Activated T-helper 1 cell treated with anti-CD3 and anti-CD28 coated beads, Interleukin-12 subunit alpha, Interleukin-12 subunit beta, Interleukin-2, Interleukin-4 antibody, amounts not matched to agents 30 ng/mL and 10 ng/mL and 1 ng/mL, durations not matched to agents 14 hours and 24 hours and 36 hours (primary cell): ENCODE measurements at places on chromosomes 4 and X.

DNA sequence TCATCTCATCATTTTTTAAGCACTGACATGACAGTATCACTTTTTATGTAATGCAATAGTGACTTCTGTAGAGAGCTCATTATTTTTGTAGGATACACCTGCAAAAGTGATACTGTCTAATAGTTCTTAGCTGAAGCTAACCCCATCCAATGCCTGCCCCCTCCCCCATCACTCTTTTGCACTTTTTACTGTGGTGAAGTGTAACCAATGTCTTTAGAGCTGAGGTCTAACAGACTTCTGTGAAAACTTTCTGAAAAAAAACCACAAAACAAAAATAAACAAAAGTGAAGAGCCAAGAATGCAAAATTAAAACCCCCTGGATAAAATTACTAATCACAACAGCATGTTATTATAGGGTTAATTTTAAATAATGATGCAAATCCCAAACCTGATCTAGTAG lies 301.1 kb downstream of the ANK2 start:
- no peak overlapping the region for H3K27ac ChIP-seq
- peaks cover 40% of the 10 kb centered on the region for H3K4me1 ChIP-seq
- no peak overlapping the region for H3K4me3 ChIP-seq

DNA sequence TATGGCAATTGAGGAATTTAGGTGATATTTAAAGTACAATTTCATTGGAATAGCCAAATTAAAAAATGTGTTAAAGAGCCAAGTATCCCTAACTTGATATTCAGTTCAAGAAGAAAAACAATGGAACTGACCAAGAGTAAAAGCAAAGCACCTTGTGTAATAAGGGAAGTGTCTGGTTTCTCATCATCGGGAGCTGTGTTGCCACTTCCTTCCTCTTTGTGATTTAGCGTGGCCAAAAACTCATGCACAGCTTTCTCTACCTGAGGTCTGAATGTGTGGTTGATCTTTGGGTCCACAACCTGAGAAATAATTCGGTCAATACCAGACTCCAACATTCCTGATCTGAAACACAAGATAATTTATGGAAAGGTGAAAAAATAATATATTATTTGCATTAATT lies 12.4 kb downstream of the BOD1L1 start:
- no peak overlapping the region for H3K27ac ChIP-seq
- DNase-seq = no peak
- peaks cover 35% of the 10 kb centered on the region for H3K4me1 ChIP-seq
- H3K4me3 ChIP-seq = no peak overlapping the region

GRCh38 chr4:18691431-18692200 lies 670.1 kb upstream of the LCORL start:
- peaks cover 3% of the 10 kb centered on the region for H3K27me3 ChIP-seq
- H3K4me1 ChIP-seq = no peaks in the 10 kb centered on the region
- DNase-seq = no peak
- no peaks in the 10 kb centered on the region for H3K36me3 ChIP-seq
- no peak overlapping the region for H3K4me3 ChIP-seq

GRCh38 chr4:48225368-48226141 lies 44.1 kb downstream of the TEC start:
- H3K4me1 ChIP-seq = no peaks in the 10 kb centered on the region
- no peak overlapping the region for H3K4me3 ChIP-seq
- DNase-seq = no peak
- no peaks in the 10 kb centered on the region for H3K27me3 ChIP-seq
- no peak overlapping the region for H3K27ac ChIP-seq

GRCh38 chr4:14650127-14650526 lies 352.2 kb upstream of the CPEB2 start:
- H3K27ac ChIP-seq = no peak overlapping the region
- no peaks in the 10 kb centered on the region for H3K36me3 ChIP-seq
- no peaks in the 10 kb centered on the region for H3K27me3 ChIP-seq
- DNase-seq = no peak
- no peaks in the 10 kb centered on the region for H3K4me1 ChIP-seq

- H3K4me3 ChIP-seq = no peak overlapping the region
- peaks cover 2% of the 10 kb centered on the region for H3K36me3 ChIP-seq
- peaks cover 45% of the 10 kb centered on the region for H3K27me3 ChIP-seq
- no peak for DNase-seq
- no peak overlapping the region for H3K27ac ChIP-seq
Measured at GRCh38 chr4:183909801-183910200, 4.7 kb downstream of the STOX2 start.

DNA sequence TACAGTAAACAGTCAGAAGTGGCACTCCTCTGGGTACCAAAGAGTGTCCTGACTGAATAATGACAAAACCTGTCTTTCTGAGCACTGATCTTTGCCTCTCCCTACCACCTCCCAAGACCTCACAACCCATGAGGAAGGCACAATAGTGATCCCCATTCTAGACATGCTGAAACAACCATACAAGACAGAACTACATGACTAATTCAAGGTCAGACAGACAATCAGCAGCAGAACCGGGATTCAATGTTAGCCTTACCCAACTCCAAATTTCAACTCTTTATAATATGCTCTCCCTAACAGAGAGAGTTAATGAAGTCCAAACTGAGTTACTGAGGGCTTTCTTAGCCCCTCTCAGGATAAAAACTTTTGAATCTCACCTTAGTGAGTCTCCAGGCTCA lies 71.0 kb downstream of the IRF2 start:
- H3K27ac ChIP-seq = peak overlapping the region; percentile 42
- no peak overlapping the region for H3K4me3 ChIP-seq
- H3K27me3 ChIP-seq = no peaks in the 10 kb centered on the region

- H3K36me3 ChIP-seq = no peaks in the 10 kb centered on the region
- no peak overlapping the region for H3K27ac ChIP-seq
- no peaks in the 10 kb centered on the region for H3K4me1 ChIP-seq
- no peak for DNase-seq
- H3K4me3 ChIP-seq = no peak overlapping the region
Measured at GRCh38 chr4:185685804-185686203, 126.2 kb downstream of the SORBS2 start.

- no peak for DNase-seq
- peaks cover 1% of the 10 kb centered on the region for H3K27me3 ChIP-seq
- H3K4me1 ChIP-seq = no peaks in the 10 kb centered on the region
- no peaks in the 10 kb centered on the region for H3K36me3 ChIP-seq
- no peak overlapping the region for H3K4me3 ChIP-seq
Measured at GRCh38 chr4:156767911-156768415, 203.6 kb downstream of the PDGFC start.

DNA sequence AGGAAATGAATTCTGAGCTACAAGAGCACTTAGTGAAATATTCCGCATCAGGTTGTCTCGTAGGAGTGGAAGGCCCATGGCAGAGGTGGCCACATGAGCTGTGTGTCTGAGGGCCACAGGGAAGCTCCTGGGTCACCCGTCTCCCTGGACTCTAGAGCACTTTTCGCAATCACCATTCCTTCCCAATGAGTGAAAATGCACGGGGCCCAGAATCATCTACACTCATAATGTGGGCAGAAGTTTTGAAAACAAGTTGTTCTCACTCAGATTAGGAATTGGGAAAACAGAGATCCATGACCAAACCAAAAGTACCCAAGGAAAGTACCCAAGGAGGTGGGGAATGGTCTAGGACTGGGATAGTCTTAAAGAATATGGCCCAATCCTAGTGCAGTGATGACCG lies 94.4 kb downstream of the SCD5 start:
- H3K4me3 ChIP-seq = no peak overlapping the region
- no peak overlapping the region for H3K27ac ChIP-seq
- H3K27me3 ChIP-seq = peaks cover 5% of the 10 kb centered on the region
- H3K36me3 ChIP-seq = no peaks in the 10 kb centered on the region

GRCh38 chrX:117996918-117997480 lies 119.6 kb downstream of the KLHL13 start:
- DNase-seq = no peak
- no peaks in the 10 kb centered on the region for H3K27me3 ChIP-seq
- no peak overlapping the region for H3K27ac ChIP-seq
- H3K4me1 ChIP-seq = no peaks in the 10 kb centered on the region

DNA sequence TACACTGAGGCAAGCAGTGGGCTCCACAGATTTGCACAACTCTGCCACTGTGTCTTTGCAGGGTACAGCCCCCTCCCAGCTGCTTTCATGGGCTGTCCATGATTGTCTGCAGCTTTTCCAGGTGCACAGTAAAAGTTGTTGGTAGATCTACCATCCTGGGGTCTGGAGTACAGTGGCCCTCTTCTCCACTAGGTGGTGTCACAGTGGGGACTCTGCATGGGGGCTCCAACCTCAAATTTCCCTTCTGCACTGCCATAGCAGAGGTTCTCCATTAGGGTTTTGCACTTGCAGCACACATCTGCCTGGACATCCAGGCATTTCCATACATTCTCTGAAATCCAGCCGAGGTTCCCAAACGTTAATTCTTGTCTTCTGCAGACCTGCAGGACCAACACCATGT lies 1002.3 kb downstream of the FAM133A start:
- H3K4me1 ChIP-seq = no peaks in the 10 kb centered on the region
- H3K36me3 ChIP-seq = no peaks in the 10 kb centered on the region
- H3K27ac ChIP-seq = no peak overlapping the region
- H3K27me3 ChIP-seq = no peaks in the 10 kb centered on the region
- H3K4me3 ChIP-seq = no peak overlapping the region

GRCh38 chr4:54852602-54853001 lies 194.8 kb downstream of the KIT start:
- H3K36me3 ChIP-seq = no peaks in the 10 kb centered on the region
- DNase-seq = no peak
- H3K4me3 ChIP-seq = no peak overlapping the region

DNA sequence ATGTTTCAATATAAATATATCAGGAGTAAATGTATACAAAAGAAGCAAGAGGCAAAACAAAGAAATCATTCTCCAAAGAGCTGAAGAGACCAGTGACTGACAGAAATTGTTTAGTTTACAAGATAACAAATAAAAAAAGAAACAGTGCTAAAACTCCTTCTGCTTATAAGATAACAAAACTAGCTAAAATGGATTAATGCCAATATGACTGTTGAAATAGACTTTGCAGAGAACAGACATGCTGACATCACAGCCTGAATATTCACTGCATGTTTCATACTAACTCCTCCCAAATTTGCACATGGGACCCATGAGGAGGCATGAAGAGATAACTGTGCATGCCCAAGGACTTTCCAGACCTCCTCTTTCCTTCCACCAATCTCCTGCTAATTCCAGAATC lies 6.2 kb upstream of the GABRA4 start:
- H3K27ac ChIP-seq = no peak overlapping the region
- DNase-seq = no peak
- peaks cover 31% of the 10 kb centered on the region for H3K27me3 ChIP-seq
- H3K4me1 ChIP-seq = no peaks in the 10 kb centered on the region

- no peak overlapping the region for H3K4me3 ChIP-seq
- peaks cover 3% of the 10 kb centered on the region for H3K27me3 ChIP-seq
- peaks cover 2% of the 10 kb centered on the region for H3K36me3 ChIP-seq
- no peak for DNase-seq
Measured at GRCh38 chrX:54991706-54992105, 2.3 kb downstream of the PFKFB1 start.

GRCh38 chr4:7788694-7789425 lies 150.8 kb downstream of the AFAP1 start:
- peaks cover 14% of the 10 kb centered on the region for H3K4me1 ChIP-seq
- H3K4me3 ChIP-seq = no peak overlapping the region
- no peak overlapping the region for H3K27ac ChIP-seq
- peaks cover 11% of the 10 kb centered on the region for H3K36me3 ChIP-seq
- no peaks in the 10 kb centered on the region for H3K27me3 ChIP-seq

DNA sequence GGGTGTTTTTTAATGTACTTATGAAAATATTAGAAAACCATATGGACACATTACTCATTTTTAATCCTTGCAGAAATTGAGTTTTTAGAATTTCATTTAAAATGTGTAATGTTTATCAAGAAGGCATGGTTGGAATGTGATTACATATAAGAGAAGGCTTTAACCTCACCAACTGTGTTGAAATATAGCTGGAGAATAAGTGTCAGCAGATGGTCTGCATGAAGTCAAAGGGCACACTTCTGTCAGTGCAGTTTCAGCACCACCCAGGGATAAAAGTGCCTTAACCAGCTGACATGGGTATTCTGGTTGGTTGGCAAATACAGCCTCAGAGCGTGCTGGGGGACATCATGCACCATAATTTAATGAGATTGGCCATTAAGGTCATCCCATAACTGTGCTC lies 21.2 kb upstream of the ANTXR2 start:
- no peak for DNase-seq
- H3K4me3 ChIP-seq = no peak overlapping the region
- H3K27ac ChIP-seq = no peak overlapping the region
- peaks cover 23% of the 10 kb centered on the region for H3K4me1 ChIP-seq
- peaks cover 11% of the 10 kb centered on the region for H3K27me3 ChIP-seq
- peaks cover 6% of the 10 kb centered on the region for H3K36me3 ChIP-seq

DNA sequence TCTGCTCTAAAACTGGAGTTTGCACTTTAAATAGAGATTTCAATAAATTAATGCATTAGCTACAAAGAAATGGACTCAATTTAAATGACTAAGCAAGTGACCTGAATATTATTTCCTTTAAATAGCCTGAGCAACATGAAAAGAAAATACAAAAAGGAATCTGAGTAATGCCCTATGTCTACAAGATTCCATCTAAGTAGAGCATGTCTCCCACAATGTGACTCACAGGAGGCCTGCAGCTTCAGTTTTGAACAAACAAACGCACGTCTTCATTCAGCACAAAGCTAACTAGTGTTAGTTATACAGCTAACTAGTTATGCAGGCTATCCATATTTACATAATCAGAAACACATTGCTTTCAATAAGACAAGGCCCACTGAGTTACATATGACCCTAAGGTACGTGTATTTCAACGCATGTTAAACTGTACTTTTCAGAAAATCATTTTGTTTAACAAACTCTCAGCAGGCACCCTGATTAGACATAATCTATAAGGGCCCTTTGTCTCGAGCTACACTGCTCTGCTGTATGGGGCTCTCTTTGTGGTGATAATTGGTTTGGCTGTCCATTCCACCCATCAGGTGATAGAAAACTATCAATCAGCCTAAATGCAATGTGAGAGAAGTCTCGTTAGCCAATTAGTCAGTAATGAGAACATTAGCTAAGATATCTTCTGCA lies 116.5 kb downstream of the MAML3 start:
- no peak overlapping the region for H3K4me3 ChIP-seq
- no peaks in the 10 kb centered on the region for H3K4me1 ChIP-seq
- DNase-seq = no peak

DNA sequence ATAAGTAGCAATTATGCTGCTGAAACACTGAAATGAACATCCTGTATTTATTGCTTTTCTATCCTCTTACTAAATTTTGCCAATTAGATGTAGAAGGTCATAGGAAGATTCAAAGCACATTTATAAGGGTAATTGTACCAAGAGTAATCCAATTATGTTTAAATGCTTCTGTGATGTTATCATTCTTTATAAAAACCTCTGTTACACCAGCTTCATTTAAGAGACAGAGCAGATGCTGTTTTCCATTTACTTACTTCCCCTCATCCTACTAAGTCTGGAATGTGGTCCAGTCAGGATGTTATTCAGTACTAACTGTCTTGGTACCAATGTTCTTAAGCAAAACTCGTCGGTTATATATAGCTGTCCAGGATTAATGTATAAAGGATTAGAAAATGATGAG lies 539.6 kb downstream of the PDHA2 start:
- H3K4me1 ChIP-seq = no peaks in the 10 kb centered on the region
- no peak overlapping the region for H3K4me3 ChIP-seq
- no peak overlapping the region for H3K27ac ChIP-seq
- no peaks in the 10 kb centered on the region for H3K36me3 ChIP-seq
- DNase-seq = no peak

GRCh38 chrX:10120331-10120730 lies 36.4 kb upstream of the CLCN4 start:
- no peak for DNase-seq
- H3K36me3 ChIP-seq = peaks cover 18% of the 10 kb centered on the region
- H3K4me3 ChIP-seq = no peak overlapping the region
- peaks cover 15% of the 10 kb centered on the region for H3K4me1 ChIP-seq
